ENCODE measurements at places on chromosomes 4 and X.
A peak's percentile ranks its signal among the peaks of the same experiment; 100 is the strongest.

GRCh38 chr4:36351082-36351666 is 69.8 kb downstream of the DTHD1 start:
- DNase-seq, result peak; percentile 75

GRCh38 chr4:107115185-107115847 is 79.2 kb upstream of the DKK2 start:
- DNase-seq, result no peak

DNA sequence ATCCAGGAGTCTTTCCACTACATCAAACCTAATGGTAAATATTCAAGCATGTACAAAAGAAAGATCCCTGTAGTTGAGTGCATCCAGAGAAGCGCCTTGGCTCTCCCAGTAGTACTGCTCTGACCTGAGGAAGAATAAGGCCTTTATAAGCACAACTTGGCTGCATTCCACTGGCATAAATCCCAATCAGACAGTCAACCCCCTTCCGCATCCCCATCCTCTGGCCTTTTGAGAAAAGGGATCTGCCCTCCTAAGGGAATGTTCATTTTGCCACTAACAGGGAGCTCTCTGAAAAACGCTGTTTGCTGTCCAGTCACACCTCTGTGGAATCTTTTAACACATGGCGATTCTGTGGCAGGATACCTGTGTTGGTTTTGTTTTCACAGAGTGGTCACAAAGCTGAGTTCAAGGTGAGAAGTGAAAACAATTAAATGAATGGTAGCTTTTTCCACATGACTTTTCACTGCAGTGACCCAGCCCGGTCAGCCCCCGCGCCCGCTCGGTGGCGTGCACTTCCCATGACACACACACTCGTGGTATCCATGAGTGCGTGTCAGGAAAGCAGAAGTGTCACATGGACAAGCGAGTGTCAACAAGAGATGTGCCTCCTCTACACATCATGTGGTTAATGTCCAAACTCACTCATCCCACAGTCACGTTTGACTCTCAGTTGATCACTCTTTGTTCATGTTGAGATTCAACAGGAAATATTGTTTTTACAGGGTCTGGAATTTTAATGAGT is 112.2 kb upstream of the ENPP6 start:
- no peak for DNase-seq

DNA sequence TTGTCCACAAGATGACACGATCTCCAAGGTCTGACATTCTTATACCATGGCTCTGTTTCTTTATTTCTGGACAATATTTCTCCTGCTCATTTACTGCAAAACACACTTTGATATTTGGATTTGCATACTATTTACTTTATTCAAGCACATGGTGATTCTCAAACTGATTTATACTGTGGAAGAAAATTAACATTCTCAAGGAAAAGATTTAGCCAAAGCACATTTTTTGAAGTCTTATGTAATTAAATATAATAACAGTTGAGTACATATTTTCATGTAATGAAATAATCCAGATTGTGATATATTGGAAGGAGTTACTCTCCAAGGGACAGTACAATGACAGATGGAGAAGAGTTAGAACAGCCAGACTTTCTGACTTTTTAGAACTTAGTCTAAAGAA is 155.8 kb upstream of the CT83 start:
- no peak for DNase-seq

DNA sequence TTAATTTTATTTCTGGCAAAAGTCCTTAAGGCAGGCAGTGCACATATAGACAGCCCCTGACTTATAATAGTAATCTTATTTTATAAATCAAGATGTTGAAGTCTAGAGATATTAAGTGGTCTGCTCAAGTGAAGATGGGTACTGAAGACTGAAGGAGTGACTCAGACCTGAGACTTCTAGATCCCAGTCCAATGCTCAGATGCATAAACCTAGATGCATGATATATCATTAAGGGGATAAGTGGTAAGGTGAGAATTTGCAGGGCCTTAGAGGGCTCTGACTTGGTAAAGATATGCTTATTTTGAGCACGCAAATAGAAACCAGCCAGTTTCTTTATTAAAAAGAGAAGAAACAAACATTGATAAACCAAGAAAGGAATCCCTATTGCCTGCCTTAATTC is 42.9 kb downstream of the SLC9A7 start:
- no peak for DNase-seq

GRCh38 chr4:153447175-153447905 is 18.8 kb upstream of the TMEM131L start:
- DNase-seq, result no peak

GRCh38 chrX:112120721-112121120 is 38.1 kb upstream of the TRPC5 start:
- DNase-seq, result no peak

Data from eye (tissue), 1 donor.